ENCODE measurements at places on chromosomes 5 and 9.
A peak's percentile ranks its signal among the peaks of the same experiment; 100 is the strongest.

GRCh38 chr9:12718482-12719026 lies 25.4 kb downstream of the TYRP1 start:
- peaks cover 17% of the 10 kb centered on the region for H3K4me1 ChIP-seq
- H3K27ac ChIP-seq, result no peak overlapping the region
- no peaks in the 10 kb centered on the region for H3K27me3 ChIP-seq
- DNase-seq, result peak; percentile 5

- DNase-seq, result no peak
- peaks cover 5% of the 10 kb centered on the region for H3K27me3 ChIP-seq
- H3K36me3 ChIP-seq, result no peaks in the 10 kb centered on the region
- no peak overlapping the region for H3K4me3 ChIP-seq
- no peak overlapping the region for H3K27ac ChIP-seq
Measured at GRCh38 chr5:66377747-66378146, 218.4 kb upstream of the MAST4 start.

DNA sequence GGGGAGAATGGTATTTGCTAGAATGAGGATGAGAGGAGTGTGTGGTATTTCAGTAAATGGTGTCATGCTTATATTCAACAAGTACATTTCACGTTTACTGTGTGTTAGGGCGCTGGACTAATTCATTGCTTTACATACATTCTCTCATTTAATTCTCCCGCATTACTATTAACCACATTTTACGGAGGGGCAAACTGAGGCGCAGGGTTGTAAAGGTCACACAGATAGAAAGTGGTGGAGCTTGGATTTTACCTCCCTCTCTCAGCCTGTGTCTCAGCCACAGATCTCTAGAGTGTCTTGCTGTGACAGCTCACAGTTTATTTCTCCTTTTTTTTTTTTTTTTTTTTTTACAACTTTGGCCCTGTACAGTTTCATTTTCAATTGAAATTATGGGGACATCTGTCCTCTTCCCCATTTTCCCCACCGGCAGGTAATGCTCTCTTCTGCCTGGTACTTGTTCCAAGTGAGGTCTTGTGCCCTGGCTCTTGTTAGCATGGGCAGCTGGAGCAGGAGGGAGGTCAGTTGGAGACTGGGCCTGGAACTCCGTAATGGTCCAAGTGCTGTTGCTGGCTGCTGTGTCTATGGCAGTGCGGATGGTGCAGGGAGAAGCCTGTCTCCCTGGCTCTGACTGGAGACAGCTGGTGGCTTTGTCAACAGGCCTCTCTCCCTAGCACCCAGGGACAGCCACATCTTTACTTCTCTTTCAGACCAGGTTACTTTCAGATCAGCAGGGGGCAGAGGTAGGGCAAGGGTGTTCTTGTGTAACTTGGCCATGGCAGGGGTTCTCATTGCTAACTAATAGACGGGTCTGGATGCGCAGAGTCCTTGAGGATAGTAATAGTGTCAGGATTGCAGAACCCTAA lies 20.5 kb upstream of the NDST1 start:
- DNase-seq, result no peak
- peak overlapping the region; percentile 75 for H3K27ac ChIP-seq
- peaks cover 62% of the 10 kb centered on the region for H3K4me1 ChIP-seq
- H3K27me3 ChIP-seq, result peaks cover 22% of the 10 kb centered on the region
- peaks cover 38% of the 10 kb centered on the region for H3K36me3 ChIP-seq

DNA sequence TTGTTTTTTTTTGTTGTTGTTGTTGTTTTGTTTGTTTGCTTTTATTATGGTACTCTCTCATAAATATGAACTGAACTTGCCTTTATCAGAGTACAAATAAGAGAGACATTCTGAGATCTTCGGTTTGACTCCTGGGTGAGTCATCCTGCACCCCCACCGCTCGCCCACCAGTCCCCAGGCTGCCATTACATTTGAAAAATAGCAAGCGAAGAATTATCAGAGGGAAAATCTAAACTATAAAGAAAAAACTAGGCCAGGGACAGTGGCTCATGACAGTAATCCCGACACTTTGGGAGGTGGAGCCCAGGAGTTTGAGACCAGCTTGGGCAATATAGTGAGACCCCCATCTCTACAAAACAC lies 122.1 kb upstream of the MAP3K1 start:
- H3K4me3 ChIP-seq, result no peak overlapping the region
- no peak overlapping the region for H3K27ac ChIP-seq
- peaks cover 2% of the 10 kb centered on the region for H3K4me1 ChIP-seq

DNA sequence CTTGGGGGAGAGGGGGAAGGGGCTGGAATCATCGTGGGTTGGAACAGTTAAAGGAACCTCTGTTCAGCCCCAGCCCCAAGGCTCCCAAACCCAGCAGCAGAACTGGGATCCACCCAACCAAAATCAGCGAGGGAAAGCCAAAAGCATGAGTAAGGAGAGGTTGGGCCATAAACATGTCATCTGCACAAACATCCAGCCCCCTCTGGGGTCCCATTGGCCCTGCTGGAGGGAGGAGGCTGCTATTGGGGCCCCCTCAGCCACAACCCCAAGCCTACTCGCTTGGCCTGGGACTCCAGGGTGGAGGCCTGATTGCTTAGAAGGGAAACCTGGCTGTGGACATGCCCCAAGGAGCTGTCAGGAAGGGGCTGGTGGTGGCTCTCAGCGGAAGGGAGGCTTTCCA lies 154.9 kb downstream of the FGF18 start:
- H3K27me3 ChIP-seq, result peaks cover 3% of the 10 kb centered on the region
- peaks cover 7% of the 10 kb centered on the region for H3K4me1 ChIP-seq
- H3K27ac ChIP-seq, result no peak overlapping the region
- DNase-seq, result no peak
- H3K36me3 ChIP-seq, result peaks cover 5% of the 10 kb centered on the region

GRCh38 chr5:133348406-133348805 lies 263.9 kb downstream of the FSTL4 start:
- H3K4me3 ChIP-seq, result no peak overlapping the region
- H3K27me3 ChIP-seq, result peaks cover 7% of the 10 kb centered on the region
- no peaks in the 10 kb centered on the region for H3K36me3 ChIP-seq

DNA sequence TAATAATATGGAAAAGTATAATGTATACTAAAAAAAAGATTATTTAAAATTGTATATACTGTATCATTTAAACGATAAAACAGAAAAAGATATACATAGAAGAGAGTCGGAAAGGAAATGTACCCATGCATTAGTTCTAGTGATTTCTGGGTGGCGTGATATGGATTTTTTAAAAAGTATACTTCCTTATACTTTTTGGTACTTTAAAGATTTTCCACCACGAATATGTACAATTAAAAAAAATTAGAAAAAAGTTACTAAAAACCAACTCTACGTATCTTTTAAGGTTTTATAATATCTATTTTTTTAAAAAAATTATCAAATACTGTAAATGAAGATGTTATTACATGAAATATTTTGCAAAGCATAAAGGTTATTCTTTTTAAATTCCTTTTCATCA lies 12.3 kb downstream of the PHF19 start:
- DNase-seq, result no peak
- peaks cover 7% of the 10 kb centered on the region for H3K36me3 ChIP-seq
- H3K27ac ChIP-seq, result no peak overlapping the region

DNA sequence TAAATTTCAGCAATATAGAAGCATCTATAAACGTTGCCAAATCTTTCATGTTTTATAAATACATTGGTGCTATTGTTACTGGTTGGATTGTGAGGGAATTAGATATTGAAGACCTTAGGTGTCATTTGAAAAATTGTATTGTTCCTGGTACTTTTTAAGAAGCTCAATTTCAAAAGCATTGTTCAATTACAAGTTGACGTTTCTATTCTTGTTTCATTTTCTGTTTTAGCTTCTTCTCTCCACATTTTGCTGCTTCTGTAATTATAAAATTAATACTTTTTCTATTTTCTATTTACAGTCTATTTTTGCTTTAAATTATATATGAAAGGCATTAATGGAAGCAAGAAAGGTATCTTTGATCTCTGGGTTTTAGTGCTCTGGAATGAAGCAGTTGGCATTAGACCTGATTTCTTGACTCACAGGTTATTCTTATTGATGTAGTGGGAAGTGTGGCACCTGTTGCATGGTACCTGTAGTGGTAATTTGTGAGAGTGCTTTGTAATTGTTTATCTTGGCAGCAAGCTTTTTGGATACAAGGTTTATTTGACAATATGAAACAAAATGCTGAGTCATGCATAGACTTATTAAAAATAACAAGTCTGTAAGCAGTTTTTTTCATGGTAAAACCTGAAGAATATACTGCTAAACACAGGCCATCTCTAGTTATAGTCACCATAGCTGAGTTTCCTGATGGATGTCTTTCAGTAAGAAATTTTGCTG lies 13.2 kb downstream of the MACIR start:
- no peaks in the 10 kb centered on the region for H3K27me3 ChIP-seq
- no peaks in the 10 kb centered on the region for H3K36me3 ChIP-seq
- no peaks in the 10 kb centered on the region for H3K4me1 ChIP-seq
- DNase-seq, result no peak
- H3K4me3 ChIP-seq, result no peak overlapping the region
- no peak overlapping the region for H3K27ac ChIP-seq

GRCh38 chr9:91395553-91396471 lies 27.8 kb downstream of the NFIL3 start:
- no peak for DNase-seq
- H3K4me1 ChIP-seq, result peaks cover 4% of the 10 kb centered on the region
- no peak overlapping the region for H3K4me3 ChIP-seq
- no peak overlapping the region for H3K27ac ChIP-seq

DNA sequence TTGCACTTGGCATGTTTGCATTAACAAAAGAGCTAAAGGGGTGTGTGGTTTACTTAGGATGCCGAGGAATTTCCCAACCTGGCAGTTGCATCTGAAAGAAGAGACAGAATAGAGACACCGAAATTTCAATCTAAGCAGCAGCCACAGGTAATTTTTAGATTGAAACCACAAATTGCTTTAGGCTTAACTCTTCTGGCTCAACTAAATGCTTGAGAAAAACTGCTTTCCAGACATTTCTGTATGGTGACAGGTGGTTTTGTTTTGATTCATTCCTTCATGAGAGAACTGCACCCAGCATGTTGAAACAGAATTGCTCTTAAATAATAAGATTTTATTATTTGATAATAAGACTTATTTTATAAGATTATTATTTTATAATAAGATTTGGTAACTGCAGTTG lies 21.5 kb downstream of the SECISBP2 start:
- no peak overlapping the region for H3K4me3 ChIP-seq
- peaks cover 2% of the 10 kb centered on the region for H3K27me3 ChIP-seq
- H3K4me1 ChIP-seq, result no peaks in the 10 kb centered on the region
- H3K36me3 ChIP-seq, result peaks cover 30% of the 10 kb centered on the region
- no peak for DNase-seq
- no peak overlapping the region for H3K27ac ChIP-seq

DNA sequence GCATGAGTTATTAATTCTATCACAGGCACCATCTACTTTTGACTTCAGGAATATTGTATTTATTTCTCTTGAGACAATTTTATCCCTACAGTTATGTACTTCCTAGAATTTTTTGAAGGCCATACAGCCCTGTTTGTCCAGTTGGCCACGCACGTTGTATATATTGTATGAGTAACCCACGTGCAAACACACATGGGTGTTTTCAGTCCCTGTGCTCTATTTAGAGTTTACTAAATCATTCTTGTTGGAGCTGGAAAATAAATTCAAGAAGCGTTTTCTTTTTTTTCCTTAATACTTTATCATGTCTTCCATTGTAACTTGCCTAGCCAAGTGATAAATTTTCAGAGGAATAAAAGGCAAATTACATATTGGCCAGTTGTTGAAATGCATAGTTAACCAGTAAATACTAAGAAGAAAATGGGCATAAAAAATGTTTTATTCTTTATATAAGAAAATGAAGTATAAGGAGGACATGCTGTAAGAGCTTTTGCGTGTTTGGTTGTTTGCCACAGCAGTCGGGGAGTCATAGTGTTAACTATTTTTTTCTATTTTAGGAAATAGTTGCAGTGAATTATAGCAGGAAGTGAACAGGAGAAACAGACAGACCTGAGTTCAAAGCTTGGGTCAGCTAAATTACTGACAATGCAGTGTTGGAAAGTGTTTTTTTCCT lies 86.4 kb upstream of the MINAR2 start:
- H3K27ac ChIP-seq, result no peak overlapping the region
- H3K4me3 ChIP-seq, result no peak overlapping the region

- H3K4me1 ChIP-seq, result no peaks in the 10 kb centered on the region
- H3K27ac ChIP-seq, result no peak overlapping the region
- H3K27me3 ChIP-seq, result peaks cover 2% of the 10 kb centered on the region
- DNase-seq, result no peak
Measured at GRCh38 chr9:116525611-116526010, 161.5 kb upstream of the TRIM32 start.

DNA sequence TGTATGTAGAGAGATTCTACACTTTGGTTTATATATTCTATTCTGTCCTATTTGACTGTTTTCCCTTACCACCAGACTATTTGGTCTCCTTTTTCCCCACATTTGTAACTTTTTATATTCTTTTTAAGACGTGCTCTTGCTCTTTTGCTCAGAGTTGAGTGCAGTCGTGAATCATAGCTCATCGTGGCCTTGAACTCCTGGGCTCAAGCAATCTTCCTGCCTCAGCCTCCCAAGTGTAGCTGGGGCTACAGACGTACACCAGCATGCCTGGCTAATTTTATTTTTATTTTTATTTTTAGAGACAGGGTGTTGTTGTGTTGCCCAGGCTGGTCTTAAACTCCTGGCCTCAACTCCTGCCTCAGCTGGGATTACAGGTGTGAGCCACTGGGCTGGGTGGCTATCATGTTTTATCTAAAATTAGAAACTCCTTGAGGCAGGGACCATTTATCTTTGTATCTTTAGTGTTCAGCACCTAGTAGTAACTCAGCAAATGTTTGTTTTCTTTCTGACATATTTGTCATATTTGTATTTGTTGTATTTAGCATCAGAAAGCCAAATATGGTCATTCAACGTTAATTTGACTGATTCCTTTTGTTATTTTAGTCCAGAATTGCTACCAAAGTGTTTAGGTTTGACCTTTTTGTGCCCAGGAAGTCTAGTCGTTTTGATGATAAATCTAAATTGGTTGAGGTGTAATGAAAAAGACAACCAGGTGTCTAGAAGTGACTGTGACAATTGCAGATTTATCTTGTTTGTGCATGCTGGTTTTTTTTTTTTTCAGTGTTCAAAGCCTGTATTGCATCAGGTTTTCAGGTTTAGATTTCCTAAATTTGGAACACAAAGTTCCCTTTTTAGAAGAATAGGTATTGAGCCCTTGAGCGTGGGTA lies 44.3 kb downstream of the ERBIN start:
- H3K36me3 ChIP-seq, result peaks cover 11% of the 10 kb centered on the region
- peaks cover 11% of the 10 kb centered on the region for H3K4me1 ChIP-seq
- H3K4me3 ChIP-seq, result no peak overlapping the region
- DNase-seq, result no peak

GRCh38 chr5:73612799-73613198 lies 13.2 kb upstream of the ARHGEF28 start:
- H3K4me3 ChIP-seq, result no peak overlapping the region
- peaks cover 5% of the 10 kb centered on the region for H3K4me1 ChIP-seq
- no peaks in the 10 kb centered on the region for H3K27me3 ChIP-seq
- no peaks in the 10 kb centered on the region for H3K36me3 ChIP-seq
- H3K27ac ChIP-seq, result no peak overlapping the region

DNA sequence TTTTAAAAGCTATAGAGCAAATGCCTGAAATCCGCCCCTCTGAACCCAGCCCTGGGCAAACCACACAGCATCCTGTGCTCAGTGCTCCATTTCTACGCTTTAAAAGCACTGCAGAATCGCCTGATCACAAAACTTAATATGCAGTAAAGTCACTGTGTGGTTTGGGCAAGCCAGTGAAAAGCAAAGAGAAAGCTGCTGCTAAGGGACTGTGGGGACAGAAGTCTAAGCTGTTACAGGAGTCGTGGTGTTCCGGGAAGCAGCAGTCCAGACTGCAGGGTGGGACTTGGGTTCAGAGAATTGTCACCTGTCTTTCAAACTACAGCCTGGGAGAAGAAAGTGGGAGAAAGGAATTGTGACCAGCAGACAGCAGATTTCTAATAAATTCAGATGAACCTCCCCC lies 8.2 kb downstream of the RAPGEF1 start:
- H3K4me3 ChIP-seq, result peak overlapping the region; percentile 24
- no peak for DNase-seq
- peaks cover 22% of the 10 kb centered on the region for H3K36me3 ChIP-seq
- peaks cover 6% of the 10 kb centered on the region for H3K27me3 ChIP-seq
